ENCODE measurements at places on chromosomes 3 and 15. TPM values are rescaled to one million over a fixed set of nuclear protein-coding genes. Genes with fewer than 3 reads are reported as not detected.

GOLGA6B gene
- not detected for total RNA-seq

ZNF639 gene
- 36.7 TPM for total RNA-seq

MST1R gene
- 1.5 TPM for total RNA-seq

DNA sequence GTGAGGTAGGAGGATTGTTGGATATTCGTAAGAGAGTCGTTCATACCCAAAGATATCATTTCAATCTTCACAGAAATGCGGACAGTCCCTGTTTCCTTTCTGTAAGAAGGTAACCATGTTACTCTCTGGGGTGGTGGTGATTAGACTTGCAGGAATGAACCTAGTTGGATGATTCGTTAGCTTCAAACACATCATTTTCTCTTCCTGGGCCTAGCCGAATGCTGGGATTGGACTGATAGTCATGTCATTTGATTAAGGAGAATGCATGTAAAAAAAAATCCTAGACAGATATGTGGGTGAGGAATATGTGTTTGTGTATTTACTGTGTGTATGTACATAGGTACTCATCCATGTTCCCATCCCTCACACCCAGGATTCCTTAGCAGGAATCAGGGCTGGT is 12.4 kb downstream of the SLCO3A1 start:
- H3K36me3 ChIP-seq, result peaks cover 12% of the 10 kb centered on the region
- no peak overlapping the region for H3K27ac ChIP-seq
- H3K4me3 ChIP-seq, result peak overlapping the region; percentile 11
- peaks cover 7% of the 10 kb centered on the region for H3K27me3 ChIP-seq
- DNase-seq, result no peak

DNA sequence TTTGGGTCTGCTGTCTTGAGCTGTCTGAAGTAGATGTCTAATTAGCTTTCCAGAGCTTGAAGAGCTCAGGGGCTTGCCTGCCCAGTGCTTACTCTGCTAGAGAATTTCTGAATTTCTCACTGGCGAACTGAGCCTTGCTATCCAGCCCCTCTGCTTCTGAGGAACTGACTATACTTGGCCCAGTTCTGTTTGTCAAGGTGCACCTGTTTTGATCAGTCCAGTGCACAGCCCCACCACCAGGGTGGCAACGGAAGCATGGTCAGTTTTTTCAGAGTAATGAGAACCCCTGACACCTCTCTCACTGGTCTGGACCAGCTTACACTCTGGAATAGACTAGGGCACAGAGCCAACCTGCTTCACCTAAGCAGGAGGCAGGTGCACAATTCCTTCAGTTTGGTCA is 25.2 kb downstream of the ITGB5 start:
- H3K4me3 ChIP-seq, result no peak overlapping the region
- no peaks in the 10 kb centered on the region for H3K36me3 ChIP-seq
- DNase-seq, result no peak
- no peaks in the 10 kb centered on the region for H3K4me1 ChIP-seq
- H3K27me3 ChIP-seq, result peaks cover 15% of the 10 kb centered on the region

DNA sequence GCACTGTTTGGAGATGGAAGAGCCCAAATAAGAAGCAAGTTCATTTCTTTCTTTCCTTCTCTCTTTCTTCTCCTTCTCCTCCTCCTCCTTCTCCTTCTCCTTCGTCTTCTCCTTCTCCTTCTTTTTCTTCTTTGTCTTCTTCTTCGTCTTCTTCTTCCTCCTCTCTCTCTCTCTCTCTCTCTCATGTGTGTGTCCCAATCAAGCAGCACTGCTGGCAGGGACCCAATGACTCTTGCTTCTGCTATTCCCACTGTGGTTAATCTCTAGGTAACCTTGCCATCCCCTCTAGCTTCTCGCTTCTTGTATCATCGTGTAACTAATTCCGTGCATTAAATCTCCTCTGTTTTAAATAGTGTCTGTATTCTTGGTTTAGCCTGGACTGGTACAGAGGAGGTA is 26.1 kb upstream of the ZNF280D start:
- DNase-seq, result no peak
- H3K4me1 ChIP-seq, result peaks cover 9% of the 10 kb centered on the region
- H3K4me3 ChIP-seq, result no peak overlapping the region
- H3K36me3 ChIP-seq, result no peaks in the 10 kb centered on the region

DNA sequence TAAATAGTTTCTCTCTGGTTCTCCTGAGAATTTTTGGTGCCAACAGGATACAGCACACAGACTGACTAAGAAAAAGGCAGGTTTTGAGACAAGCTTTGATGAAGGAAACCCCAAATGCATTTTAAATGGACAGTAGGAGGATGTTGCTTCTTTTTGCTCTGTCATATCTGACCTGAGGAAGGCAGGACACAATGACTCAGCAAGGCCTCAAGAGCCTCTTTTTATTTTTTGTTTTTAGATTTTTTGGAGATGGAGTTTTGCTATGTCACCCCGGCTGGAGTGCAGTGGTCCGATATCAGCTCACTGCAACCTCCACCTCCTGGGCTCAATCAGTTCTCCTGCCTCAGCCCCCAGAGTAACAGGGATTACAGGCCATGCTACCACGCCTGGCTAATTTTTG is 16.9 kb upstream of the KNG1 start:
- peaks cover 5% of the 10 kb centered on the region for H3K4me1 ChIP-seq
- DNase-seq, result no peak
- no peak overlapping the region for H3K27ac ChIP-seq
- no peak overlapping the region for H3K4me3 ChIP-seq

GRCh38 chr15:41259546-41260189 is 28.6 kb downstream of the CHP1 start:
- H3K4me1 ChIP-seq, result peaks cover 5% of the 10 kb centered on the region
- H3K4me3 ChIP-seq, result no peak overlapping the region
- DNase-seq, result no peak
- H3K36me3 ChIP-seq, result peaks cover 25% of the 10 kb centered on the region

GRCh38 chr3:169661361-169662131 is 2.0 kb downstream of the MECOM start:
- H3K4me3 ChIP-seq, result peak overlapping the region; percentile 85
- DNase-seq, result peak; percentile 73
- peaks cover 83% of the 10 kb centered on the region for H3K27me3 ChIP-seq
- peaks cover 35% of the 10 kb centered on the region for H3K4me1 ChIP-seq

Measured in activated CD4-positive, alpha-beta T cell treated with anti-CD3 and anti-CD28 coated beads, Interleukin-2, amount 10 ng/mL, durations not matched to agents 24 days and 14 days (primary cell).